Body of pancreas (tissue), 4 donors: ENCODE measurements at places on chromosomes 7 and 10.

GRCh38 chr10:51382181-51382580 is 307.9 kb downstream of the PRKG1 start:
- no peak for DNase-seq

GRCh38 chr7:122219253-122219865 is 75.3 kb upstream of the AASS start:
- DNase-seq = no peak

GRCh38 chr7:129247087-129247486 is 22.3 kb downstream of the AHCYL2 start:
- no peak for DNase-seq

GRCh38 chr7:50531401-50531911 is 33.7 kb downstream of the DDC start:
- DNase-seq = peak; percentile 81

DNA sequence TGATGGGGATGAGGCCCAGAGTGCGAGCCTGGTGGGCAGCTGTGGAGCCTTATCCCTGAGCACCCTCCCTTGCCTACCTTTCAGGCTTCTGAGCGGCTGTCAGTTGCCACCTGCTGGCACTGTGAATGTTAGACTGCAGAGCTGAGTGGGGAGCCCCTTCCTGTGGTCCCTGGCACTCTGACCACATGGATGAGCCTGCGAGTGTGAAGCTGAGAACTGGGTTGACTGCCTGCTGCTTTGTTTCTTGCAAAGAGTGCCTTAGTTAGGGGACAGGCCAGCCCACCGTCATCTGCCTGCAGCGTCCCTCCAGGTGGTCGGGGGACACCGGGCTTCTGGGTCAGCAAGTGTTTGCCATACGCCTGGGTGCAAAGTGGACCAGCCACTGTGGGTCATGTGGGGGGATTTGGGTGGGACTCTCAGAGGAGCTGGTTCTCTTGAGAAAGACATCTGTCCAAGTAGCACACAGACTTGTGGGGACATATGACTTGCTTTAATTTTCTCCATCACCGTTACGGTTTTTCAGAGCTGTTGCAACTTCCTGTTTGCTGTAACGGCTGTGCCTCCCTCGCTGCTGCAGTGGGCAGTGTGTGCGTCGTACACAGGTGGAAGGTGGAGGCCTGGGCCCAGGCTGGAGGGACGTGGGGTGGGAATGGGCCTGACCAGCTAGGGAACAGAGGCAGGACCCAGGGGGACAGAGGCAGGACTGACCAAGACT is 13.7 kb downstream of the INPP5A start:
- DNase-seq = no peak

DNA sequence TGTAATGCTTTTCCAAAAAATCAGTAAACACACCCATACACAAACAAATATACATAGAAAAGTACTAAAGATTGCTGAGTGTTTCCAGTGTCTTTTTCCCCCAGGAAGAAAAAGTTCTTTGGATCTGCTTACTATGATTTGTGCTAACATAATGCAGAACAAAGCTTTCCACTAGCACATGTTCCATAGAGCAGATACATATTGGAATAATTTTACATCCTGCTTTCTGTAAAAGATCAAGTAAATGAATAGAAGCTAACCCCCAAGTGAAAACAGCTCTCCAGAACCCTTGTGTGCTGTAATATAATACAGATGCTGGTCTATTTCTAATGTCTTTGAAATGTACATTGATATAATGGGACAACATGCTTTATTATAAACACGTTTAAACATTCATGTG is 125.5 kb downstream of the PON1 start:
- no peak for DNase-seq
